ENCODE measurements at places on chromosomes 7 and 10.

DNA sequence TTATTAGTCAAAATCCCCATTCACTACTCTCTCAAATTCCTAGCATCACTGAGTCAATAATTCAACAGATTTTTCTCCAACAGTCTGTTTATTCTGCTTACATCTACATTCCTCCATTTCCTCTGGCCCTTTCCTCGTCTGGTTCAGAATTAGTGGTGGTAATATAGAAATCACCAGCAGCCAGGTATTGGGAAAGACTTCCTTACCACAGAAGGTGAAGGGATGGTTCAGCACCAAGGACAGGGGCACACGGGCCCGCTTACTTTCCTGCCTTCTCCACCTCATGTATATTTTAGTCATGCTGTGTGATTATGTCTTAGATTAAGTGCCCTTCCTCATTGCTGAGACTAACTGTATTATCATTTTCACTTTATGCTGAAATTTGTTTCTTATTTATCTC is 70.4 kb upstream of the APBB1IP start:
- no peak for DNase-seq

- DNase-seq, result no peak
Measured at GRCh38 chr10:51743146-51743545, 43.8 kb upstream of the CSTF2T start.

DNA sequence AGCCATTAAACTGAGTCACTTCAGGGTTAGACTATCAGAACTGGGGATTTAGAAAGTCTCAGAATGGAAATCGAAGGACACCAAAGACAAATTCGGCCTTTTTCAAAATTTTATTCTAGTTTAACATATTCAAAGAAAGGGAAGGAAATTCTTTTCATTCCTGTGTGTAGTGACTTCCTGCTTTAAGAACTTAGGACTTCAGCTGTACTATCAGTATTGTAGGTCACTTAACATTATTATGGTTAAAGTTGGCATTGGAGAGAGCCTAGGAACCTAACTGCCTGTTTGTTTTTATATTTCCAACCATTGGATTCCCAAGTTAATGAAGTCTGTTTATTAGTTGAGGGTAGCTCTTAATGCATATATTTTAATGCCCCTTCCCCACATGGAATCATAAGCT is 63.7 kb downstream of the PTEN start:
- no peak for DNase-seq

- DNase-seq, result no peak
Measured at GRCh38 chr10:77902159-77902558, 24.4 kb downstream of the DLG5 start.

GRCh38 chr7:131346885-131347592 is 19.4 kb downstream of the MKLN1 start:
- DNase-seq, result no peak

- no peak for DNase-seq
Measured at GRCh38 chr7:7175075-7175695, 7.2 kb upstream of the C1GALT1 start.

DNA sequence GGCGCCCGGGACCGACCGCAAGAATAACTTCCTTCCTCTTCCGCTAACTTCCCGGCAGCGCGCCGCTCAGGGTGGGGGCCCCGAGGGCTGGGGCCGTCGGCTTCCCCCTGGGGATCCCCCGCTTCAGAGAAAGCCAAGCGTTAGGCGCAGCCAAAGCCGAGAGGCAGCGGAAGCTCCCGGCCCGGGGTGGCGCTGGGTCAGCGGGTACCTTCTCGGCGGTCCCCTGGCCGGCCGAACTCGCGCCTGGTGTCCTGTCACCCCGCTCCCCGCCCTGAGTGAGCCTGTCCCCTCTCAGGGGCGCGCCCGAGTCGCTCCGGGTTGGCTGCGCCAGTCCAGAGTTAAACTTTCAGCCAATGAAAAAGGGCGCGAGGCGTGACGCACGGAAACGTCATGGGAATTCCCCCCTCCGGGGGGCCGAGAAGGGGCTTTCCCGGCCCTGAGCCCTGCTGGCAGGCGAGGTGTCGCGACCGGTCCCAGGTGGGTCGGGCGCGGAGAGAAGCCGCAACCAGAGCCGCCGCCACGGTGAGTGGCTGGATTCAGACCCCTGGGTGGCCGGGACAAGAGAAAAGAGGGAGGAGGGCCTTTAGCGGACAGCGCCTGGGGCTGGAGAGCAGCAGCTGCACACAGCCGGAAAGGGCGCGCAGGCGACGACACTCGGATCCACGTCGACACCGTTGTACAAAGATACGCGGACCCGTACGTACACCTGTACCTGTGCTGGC is 1.3 kb upstream of the NFKB2 start:
- DNase-seq, result peak; percentile 99

DNA sequence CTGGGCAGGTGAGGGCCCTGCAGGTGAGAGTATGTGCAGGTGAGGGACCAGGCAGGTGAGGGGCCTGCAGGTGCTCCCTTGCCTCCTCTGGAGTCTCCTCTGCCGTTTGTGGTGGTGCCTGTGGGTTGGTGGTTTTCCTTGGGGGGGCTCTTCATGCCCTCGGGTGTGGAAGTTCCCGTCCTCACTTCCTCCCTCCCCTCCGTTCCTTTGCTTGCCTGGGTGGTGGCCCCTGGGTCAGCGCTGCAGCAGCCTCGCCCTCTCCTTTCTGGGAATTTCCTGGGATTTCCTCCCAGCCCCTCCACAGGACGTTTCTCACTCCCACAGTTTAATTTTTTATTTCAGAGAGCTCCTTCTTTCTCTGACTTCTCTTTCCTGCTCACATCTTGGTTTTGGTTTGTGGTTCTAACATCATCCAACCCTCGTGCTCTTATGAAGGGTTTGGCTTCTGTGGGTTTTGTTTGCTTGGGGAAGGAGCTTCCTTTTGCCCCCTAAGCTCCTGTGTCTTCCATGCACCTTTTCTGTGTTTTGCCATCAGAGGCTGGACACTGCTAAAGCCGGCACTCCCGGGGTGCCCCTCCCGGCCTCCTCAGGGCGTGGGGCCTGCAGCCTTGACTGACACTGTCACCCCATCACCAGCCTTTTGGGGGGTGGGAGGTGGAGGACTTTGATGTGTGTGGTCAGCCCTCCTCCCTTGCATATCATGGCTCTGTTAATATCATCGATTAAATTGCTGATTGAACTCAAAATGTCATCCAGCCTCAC is 29.2 kb upstream of the ADGRA1 start:
- no peak for DNase-seq

GRCh38 chr7:155277385-155277994 is 20.2 kb upstream of the INSIG1 start:
- DNase-seq, result no peak

DNA sequence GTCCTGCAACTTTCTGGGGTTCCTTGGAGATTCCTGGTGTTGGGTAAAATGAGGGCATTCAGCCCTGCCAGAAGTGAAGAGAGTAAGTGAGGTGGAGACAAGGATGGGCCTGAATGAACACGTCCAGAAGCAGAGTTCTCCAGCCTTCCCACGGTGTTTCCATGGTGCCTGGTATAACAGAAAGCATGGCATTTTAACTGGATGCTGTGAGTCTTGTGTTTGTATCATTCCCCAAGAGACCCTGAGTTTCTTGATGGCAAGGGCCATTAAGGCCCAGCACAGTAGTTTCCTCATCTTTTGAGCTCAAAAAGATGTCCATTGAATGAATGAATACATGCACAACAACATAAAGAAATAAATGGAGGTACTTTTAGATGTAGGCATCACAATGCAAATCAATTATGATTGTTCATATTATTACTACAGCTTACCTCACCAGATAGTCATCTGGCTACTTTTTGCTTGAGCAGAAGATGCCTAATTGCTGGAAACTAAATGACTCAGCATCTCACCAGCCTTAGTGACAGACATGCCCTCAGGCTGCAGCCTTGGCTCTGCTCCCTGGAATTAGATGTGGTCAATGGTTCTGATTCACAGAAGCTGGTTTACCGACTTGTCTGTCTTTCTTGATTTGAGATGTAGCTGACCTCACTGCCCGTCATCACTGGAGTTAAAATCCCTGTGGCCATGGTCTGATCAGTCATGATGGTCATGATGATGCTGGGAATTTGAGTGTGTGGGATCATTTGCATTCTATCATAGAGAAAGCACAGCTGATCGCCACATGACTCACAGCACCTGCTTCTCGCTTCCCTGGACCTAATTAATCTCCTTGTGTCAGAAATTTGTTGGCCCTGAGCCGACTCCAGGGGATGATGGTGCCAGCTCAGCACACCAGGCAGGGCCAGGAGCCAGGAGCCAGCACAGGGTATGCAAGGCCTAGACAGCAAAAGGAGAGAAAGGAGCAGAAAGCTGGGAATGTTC is 83.9 kb downstream of the CXCL12 start:
- no peak for DNase-seq

Measured in stimulated activated CD8-positive, alpha-beta memory T cell treated with anti-CD3 and anti-CD28 coated beads, Interleukin-7, amount 100 ng/mL, for 1 hour (primary cell).